Activated naive CD8-positive, alpha-beta T cell treated with anti-CD3 and anti-CD28 coated beads for 36 hours (primary cell): ENCODE measurements at places on chromosomes 1 and 21.

DNA sequence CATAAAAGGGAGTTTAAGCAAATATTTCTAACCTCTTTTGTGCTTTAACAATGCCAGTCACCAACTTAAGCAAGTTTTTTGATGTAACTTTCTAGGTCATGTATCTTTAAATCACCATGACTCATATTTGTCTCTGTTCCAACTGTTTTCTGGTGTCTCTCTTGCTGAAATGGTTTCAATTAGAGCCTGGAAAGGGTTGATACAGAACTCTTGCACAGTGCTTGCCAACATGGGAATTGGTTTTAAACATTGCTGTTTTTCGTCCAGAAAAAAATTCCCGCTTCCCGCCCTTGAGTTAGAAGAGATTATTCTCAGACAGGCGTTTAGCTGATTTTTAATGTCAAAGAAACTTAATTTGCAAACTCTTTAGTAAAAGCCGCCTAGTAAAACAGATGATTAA lies 46.4 kb upstream of the SLC22A15 start:
- DNase-seq, result no peak

GRCh38 chr1:53878492-53879105 lies 11.0 kb downstream of the YIPF1 start:
- DNase-seq, result no peak

- DNase-seq, result no peak
Measured at GRCh38 chr1:232648316-232648715, 18.4 kb upstream of the SIPA1L2 start.

DNA sequence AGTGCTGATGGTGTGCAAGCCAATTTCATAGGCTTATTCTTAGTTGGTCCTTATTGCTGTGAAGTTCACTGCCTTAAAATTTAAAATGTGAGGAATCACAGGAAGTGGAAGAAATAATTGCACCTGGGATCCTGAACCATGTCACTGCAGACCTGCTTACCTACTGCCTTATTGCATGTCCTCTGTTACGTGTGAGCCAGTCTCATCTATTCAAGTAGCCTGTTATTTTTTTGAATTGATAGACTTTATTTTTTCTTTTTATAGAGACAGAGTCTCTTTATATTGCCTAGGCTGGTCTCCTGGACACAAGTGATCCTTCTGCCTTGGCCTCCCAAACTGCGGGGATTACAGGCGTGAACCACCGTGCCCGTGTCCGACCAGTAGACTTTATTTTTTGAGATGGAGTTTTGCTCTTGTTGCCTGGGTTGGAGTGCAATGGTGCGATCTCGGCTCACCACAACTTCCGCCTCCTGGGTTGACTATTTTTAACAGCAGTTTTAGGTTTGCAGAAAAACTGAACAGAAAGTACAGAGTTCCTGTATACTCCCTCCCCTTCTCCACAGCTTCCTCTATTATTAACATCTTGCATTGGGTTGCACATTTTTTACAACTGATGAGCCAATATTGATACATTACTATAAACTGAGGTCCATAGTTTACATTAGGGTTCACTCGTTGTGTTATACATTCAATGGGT lies 14.0 kb upstream of the DISC1 start:
- DNase-seq, result peak; percentile 41

- no peak for DNase-seq
Measured at GRCh38 chr1:92739669-92740524, 45.0 kb downstream of the EVI5 start.

DNA sequence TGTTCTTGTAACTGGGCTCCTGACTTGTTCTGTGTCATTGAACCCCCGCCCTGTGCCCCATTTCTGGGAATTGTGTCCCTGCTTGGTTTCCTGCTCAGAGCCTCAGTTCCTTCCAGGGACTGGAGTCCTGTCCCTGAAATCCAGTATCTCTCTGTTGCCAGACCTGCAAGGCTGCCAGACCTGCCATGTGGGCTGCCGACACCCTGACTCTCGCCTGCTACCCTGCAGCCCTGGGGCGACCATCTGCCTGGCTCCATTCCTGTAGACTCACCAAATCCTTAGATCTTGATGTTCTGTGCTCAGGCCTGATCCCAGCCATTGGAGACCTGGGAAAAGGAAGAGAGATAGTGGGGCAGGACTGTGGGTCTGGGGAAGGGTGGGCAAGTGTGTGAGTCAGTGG lies 383.3 kb upstream of the PROX1 start:
- DNase-seq, result no peak

- peak; percentile 4 for DNase-seq
Measured at GRCh38 chr1:174114788-174115448, 44.4 kb upstream of the RABGAP1L start.

DNA sequence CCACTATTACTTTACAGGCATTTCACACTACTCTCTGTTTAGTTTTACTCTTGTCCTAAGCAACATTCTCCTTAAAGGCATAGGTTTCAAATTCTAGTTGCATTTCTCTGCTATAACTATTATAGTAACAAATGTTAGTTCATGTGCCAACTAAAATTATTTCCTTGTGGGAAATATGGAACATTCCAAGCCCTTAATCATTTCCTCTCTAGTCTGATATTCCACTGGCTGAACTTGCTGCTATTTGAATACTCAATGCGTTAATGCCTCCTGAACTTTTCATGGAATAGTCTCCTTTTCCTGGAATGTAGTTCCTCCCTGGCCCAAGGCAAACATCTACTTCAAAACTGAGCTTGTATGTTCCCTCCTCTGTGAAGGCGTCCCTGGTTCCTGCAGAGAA lies 19.3 kb upstream of the TBX19 start:
- DNase-seq, result no peak

DNA sequence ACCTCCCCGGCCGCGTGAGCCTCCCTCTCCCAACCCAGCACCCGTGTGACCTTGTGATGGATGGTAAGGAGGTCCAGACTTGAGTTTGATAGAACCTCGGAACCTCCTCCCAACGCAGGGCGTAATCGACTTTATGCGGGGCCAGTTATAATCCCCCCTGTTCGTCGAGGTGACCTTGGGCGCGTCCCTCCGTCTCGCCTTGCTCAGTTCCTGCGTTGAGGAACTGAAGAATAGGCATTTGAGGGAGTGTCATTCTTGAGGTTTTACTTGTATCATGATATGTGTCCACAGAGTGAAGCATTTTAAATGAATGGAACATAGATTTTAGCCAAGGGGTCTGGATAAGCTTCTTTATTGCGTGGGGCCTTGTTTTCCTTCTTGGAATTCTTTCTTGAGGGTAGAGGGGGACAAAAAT lies 433 bp downstream of the TIMM17A start:
- DNase-seq, result no peak

GRCh38 chr1:180151508-180151907 lies 3.2 kb upstream of the QSOX1 start:
- no peak for DNase-seq

- DNase-seq, result no peak
Measured at GRCh38 chr1:103561643-103562395, 9.6 kb upstream of the AMY2B start.

DNA sequence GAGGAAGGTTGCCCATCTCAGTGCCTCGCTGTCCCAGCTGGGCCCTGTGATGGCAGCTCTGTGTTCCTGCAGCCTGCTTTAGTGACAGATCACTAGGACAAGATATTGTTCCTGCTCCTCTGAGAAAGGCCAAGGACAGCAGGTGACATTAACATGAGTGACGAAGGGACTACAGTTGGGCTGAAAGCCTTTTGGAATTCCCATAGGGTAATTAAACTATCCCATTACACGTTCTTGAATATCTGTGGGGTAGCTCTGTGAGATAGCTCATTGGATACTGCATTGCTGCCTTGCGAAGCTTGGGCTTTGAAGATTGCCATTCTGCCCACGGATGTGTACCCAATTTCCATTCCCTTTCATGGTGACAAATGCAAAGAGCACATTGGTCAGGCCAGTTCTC lies 78.2 kb upstream of the COA6 start:
- DNase-seq, result no peak

DNA sequence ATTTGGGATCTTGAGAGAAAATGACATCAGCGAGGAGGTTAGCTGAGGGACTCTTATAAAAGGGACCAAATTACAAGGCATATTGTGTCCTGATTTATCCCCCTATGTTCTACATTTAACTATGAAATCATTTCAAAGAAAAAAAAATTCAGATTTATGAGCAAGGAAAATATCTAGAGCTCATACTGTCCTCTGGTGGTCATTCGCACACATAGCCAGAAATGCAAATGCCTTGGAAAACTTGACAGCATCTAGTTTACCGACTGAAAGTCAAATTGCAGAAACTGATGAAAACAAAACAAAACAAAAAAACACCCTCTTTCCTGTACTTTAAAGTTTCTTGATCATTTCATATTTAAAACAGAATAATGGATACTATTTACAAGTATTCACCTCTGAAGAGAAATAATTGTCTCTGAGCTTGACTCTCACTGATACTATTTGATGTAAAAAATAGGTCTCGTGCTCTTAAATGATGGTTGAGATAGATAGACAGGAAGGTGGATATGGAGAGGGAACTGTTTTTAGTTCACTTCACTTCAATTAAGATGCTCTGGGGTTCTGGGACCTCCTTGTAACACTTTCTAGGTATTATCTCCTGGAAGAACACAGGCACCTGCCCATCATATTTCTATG lies 253.8 kb downstream of the PCP4 start:
- no peak for DNase-seq

DNA sequence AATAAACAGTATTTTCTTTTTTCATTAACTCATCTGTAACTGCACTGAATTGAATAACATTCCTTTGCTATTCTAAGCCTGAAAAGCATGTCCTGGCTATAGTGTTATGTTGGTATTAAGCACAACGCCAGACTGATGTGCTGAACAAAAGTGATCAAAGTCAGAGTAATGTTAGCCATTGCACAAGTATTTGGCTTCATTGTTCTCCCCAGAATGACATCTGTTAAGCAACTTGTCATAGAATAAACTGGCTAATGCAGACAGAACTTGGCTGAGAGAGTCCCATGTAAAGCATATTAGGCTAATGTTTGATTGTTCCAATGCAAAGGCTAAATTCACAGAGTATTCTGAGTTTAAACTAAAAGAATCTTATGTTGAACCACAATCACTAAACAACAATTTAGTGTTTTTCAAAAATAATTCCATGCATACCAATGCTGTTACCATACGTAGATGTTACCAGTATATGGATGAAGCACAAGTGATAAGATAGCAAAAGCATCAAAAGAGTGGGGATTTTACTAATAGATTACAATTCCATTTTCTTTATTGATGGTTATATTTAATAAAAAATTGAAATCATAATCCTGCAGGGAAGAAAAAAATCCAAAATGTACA lies 235.3 kb upstream of the DMRTA2 start:
- no peak for DNase-seq

- no peak for DNase-seq
Measured at GRCh38 chr1:96722161-96722922, 758 bp downstream of the PTBP2 start.

DNA sequence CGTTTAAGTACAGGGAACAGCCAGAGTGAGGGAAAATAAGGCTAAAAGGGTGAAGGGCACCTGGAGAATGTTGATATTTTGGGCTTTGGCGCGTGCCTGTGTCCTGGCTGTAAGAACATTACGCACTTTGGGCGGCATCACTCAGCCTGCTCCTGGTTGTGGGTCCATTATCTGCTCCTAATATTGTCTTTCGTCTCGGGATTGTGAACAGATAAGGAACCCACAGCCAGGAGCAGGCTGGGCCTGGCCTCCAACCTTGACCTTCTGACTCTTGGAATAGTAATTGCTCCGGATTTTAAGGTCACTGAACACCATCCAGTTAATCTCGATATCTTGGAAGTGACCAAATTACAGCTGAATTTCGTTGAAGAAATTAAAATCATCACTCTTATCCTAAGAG lies 61.9 kb downstream of the TCP10L start:
- no peak for DNase-seq

- DNase-seq, result no peak
Measured at GRCh38 chr1:166988974-166989515, at the start of gene MAEL. MAEL (plus strand) TSS chr1:166989280; CDS start chr1:166989353, 73 bp downstream.

DNA sequence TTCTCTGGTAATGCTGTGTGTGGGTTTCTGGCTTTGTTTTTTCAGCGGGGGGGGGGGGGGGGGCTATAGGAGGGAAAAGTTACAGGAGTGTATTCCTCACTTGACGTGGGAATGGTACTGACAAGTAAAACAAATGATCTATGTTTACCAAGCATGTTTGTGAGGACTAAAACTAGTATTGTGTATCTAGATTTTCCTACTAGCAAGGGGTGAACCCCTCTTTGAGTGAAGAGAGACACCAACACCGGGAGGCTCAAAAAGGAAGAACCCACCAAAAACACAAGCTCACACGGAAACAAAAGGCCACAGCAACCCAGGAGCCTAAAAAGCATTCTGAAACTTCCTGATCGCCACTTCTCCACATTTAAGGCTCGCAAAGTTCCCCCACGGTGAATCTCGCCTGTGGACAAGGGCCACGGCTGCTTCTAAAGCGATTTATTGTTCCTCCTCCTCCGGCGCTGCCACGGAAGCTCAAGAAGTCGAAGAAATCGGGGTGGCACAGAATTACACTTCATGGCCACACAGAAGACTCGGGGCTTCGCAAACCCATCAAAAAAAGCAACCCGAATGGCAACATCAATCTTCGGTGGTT lies 703 bp downstream of the PUM1 start:
- no peak for DNase-seq

- no peak for DNase-seq
Measured at GRCh38 chr21:38639571-38640354, 141.5 kb upstream of the ERG start.

DNA sequence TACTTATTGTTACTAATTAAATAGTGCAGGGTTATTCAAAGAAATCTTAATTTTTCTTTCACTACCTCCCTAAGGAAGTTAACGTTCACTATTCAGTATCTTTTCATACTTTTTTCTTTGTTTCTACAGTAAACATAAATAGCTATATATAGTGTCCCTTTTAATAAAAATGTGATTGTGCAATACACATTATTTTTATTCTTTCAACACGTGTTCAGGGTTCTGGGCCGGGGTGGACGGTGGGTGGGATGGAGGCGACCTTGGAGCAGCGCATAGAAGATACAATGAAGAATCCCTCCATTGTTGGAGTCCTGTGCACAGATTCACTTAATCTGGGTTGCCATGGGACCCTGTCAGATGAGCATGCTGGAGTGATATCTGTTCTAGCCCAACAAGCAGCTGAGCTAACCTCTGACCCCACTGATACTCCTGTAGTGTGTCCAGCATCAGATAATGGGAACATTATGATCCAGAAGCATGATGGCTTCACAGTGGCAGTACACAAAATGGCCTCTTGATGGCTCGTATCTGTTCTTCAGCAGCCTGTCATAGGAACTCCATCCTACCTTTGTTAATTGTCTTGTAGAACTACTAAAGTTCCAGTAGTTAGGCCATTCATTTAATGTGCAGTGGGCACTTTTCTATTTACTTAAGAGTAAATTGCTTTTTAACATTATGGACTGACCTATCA lies 155.9 kb upstream of the L1TD1 start:
- no peak for DNase-seq
